ENCODE measurements at places on chromosomes 7 and 10. TPM values are rescaled to one million over a fixed set of nuclear protein-coding genes. Genes with fewer than 3 reads are reported as not detected.
A peak's percentile ranks its signal among the peaks of the same experiment; 100 is the strongest.

GRCh38 chr10:37865264-37865663 is 7.9 kb upstream of the ZNF248 start:
- H3K27ac ChIP-seq: no peak overlapping the region
- H3K36me3 ChIP-seq: peaks cover 1% of the 10 kb centered on the region
- DNase-seq: no peak
- H3K4me1 ChIP-seq: no peaks in the 10 kb centered on the region
- H3K27me3 ChIP-seq: no peaks in the 10 kb centered on the region

DNA sequence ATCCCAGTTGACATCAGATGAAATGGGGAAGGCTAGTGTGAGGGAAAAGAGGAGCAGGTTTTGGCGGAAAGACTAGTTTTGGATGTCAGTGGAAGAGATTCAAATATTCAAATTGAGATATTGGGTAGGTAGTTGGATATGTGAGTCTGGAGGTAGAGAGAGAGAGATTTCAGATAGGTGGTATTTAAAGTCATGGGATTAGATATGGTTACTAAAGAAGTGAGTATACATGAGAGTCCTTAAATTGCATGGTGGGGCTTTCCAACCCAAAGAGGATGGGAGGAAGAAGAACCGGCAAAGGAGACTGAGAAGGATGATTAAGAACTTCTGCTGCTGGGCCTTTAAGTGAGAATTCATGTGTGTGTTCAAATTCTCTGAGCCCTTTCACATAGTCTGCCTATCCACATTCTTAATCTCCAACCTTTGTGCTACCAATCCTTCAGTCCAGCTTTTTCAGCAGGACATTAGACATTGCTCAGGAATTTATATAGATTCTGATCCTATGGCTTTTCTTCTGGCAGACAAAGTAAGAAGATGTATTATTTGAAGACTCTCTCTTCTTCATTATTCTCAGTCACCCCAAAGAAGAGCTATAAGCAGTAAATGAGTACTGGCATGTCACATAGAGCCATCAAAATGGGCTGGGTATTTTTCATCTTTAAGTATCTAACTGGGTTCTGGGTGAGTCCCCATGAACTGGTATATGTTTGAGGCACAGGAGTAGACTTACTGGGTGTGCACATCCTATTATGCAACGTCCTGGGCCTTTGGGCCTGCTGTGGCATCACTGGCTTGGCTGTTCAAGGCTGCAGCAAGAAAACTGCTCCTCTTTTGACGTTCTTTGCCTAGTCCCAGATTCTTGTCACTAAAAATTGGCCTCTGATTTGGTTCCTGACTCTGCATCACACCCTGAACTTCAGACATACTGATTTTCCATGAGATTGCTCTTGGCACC is 33.6 kb downstream of the ST7 start:
- peaks cover 12% of the 10 kb centered on the region for H3K4me1 ChIP-seq
- H3K4me3 ChIP-seq: no peak overlapping the region
- no peaks in the 10 kb centered on the region for H3K27me3 ChIP-seq
- H3K36me3 ChIP-seq: peaks cover 7% of the 10 kb centered on the region
- no peak for DNase-seq

GRCh38 chr10:121886997-121887622 is 40.7 kb downstream of the ATE1 start:
- H3K4me1 ChIP-seq: peaks cover 5% of the 10 kb centered on the region
- peak; percentile 40 for DNase-seq
- H3K36me3 ChIP-seq: peaks cover 3% of the 10 kb centered on the region
- H3K27me3 ChIP-seq: no peaks in the 10 kb centered on the region
- H3K4me3 ChIP-seq: no peak overlapping the region
- no peak overlapping the region for H3K27ac ChIP-seq

GRCh38 chr10:1142596-1142995 is 86.4 kb downstream of the WDR37 start:
- H3K4me3 ChIP-seq: no peak overlapping the region
- no peak overlapping the region for H3K27ac ChIP-seq
- H3K4me1 ChIP-seq: no peaks in the 10 kb centered on the region
- peaks cover 5% of the 10 kb centered on the region for H3K36me3 ChIP-seq
- H3K27me3 ChIP-seq: peaks cover 11% of the 10 kb centered on the region

GRCh38 chr7:141342621-141343408 is 208.4 kb upstream of the AGK start:
- no peak for DNase-seq
- H3K27me3 ChIP-seq: peaks cover 3% of the 10 kb centered on the region

KMT2C gene
- total RNA-seq: 38.2 TPM

C10orf88 gene
- 9.5 TPM for total RNA-seq

NYAP1 gene
- total RNA-seq: 0.34 TPM

AKR1D1 gene
- not detected for total RNA-seq

KCNIP2 gene
- 1.7 TPM for total RNA-seq

C7orf33 gene
- not detected for total RNA-seq

GLCCI1 gene
- 6.9 TPM for total RNA-seq

PRSS37 gene
- total RNA-seq: not detected

DPYSL4 gene
- total RNA-seq: 22.2 TPM

FRAT1 gene
- total RNA-seq: 2.7 TPM
